ENCODE measurements at places on chromosomes 1 and 21.

DNA sequence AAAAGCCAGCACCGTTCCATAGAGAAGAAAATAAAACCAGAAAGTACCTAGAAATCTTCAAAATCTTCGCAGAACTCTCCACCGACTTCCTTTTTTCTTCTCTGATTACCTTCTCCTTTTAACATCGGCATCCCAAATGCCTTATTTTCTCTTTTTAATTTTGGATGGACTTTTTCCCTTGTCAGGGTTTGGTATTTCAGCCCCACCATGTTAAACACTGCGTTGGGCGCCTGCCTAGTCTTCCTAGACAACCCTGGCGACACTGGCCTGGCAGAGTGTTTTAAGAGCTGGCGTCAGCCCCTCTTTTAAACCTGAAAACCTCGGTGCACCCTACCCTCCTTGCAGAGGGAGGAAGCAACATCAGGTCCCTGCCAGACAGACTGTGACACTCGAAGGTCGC lies 66.0 kb upstream of the EFHD2 start:
- DNase-seq: no peak

GRCh38 chr1:100485855-100486258 lies 52.1 kb upstream of the GPR88 start:
- no peak for DNase-seq

GRCh38 chr1:34924759-34925555 lies 4.5 kb downstream of the DLGAP3 start:
- DNase-seq: peak; percentile 16

DNA sequence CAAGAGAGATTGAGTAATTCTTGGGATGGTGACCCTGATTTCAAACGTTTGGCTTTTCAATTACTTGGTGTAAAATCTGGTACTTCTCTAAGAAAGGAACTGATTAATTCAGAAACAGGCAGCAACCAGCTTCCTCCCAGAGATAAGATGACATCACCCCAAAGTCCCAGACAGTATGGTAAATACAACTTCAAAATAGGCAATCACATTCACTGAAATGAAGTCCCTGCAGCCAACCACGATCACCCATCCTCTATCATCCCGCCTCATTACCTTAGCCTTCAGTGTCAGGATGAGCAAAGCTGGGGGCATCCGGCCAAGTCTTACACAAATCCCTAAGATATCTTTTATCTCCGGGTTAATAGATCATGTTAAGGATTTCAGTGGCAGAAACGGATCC lies 26.4 kb upstream of the RUNX1 start:
- DNase-seq: no peak

GRCh38 chr1:167837326-167837725 lies 76.6 kb downstream of the ADCY10 start:
- no peak for DNase-seq

DNA sequence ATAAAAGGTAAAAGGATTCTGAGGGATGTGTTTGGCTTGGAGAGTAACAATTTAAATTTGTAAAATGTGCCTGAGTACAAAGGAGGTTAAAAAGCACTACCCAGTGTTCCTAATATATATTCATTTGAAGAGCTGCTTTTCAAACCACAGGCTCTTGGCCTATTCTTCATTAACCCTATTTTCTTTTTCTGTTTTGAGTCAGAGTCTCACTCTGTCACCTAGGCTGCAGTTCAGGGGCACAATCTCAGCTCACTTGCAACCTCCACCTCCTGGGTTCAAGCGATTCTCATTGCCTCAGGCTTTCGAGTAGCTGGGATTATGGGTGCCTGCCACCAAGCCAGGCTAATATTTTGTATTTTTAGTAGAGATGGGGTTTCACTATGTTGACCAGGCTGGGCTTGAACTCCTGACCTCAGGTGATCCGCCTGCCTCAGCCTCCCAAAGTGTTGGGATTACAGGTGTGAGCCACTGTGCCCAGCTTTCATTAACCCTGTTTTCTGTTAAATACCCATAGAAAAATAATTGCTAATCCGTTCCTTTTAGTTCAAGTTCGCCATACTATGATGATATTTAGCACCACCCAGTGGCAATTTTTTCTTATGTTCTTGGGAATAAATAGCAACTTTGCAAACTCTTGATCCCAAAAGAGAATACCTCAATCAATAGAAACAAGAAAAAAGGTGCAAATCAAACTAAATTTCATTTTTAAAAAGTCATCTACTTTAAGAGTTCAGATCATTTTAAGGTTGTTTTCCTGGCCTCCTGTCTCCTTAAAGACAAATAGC lies 30.5 kb downstream of the ZBTB8OS start:
- DNase-seq: no peak

GRCh38 chr1:210257698-210258529 lies 25.3 kb downstream of the SERTAD4 start:
- DNase-seq: no peak

DNA sequence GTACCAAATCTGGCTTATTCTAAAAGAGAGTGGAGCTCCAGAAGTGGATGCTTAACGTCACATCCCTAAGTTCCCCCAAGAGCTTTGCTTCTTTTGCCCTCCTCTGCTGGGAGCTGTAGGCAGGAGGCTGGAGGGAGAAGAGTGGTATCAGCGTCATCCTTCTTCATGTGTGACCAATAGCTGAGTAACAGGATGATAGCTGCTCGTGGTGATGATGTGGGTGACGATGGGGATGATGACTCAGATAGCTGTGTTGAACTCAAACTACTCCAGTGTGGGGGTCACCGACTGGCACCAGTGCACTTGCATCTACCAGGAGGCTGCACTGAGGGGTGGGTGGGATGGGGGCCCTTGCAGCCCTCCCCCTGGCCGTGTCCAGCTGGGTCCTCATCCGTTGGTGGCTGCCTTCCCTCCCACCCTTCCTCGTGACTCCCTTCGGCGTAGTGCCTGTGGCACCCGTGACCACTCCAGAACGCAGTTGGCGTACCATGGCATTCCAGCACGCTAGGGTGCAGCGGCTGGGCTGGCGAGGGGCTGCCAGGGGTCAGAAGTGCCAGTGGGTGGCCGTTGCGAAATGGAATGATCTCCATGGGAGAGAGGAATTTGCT lies 1.1 kb downstream of the IGFN1 start:
- DNase-seq: no peak

GRCh38 chr1:212270564-212270963 lies 14.6 kb upstream of the PPP2R5A start:
- DNase-seq: no peak

- DNase-seq: no peak
These were observed 29.8 kb downstream of the ANKRD13C start for GRCh38 chr1:70324683-70325082.

GRCh38 chr1:200029035-200029821 lies 1.7 kb downstream of the NR5A2 start:
- DNase-seq: no peak

DNA sequence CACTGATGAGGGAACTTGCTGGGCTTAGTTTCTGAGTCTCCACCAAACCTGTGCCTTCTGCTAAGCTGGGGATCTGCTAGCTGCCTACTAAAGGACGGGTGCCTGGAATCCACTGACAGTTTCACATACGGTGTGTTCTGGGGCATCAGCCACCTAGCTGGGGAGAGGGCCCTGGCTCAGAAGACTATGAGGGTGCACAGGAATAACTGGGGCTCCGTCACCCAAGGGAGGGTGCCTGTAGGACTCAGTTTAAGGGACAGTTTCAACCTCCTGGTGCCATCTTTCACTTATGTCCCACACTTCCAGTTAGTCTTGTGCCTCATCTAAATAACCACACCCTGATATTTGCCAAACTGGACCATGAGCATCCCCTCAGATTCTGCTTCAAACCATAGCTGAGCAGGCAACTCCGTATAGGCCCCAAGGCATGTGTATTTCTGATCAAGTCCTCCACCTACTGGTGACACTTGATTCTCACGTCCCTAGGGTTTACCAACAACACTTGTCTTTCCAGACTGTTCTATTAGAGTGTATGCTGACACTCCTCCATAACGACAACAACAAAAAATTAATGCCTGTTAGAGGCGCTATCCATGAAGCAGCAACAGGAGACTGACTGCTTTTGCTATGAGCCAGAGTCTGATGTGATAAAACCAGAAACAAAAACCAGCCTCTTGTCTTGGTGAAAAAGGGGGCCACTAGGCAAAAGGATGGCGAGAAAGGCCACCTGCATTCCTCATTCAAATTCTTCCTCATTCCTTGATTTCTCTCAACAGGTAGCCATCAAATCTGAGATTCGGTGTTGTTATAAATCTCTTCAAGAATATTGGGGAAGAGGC lies 55.0 kb upstream of the PAXBP1 start:
- peak; percentile 21 for DNase-seq

DNA sequence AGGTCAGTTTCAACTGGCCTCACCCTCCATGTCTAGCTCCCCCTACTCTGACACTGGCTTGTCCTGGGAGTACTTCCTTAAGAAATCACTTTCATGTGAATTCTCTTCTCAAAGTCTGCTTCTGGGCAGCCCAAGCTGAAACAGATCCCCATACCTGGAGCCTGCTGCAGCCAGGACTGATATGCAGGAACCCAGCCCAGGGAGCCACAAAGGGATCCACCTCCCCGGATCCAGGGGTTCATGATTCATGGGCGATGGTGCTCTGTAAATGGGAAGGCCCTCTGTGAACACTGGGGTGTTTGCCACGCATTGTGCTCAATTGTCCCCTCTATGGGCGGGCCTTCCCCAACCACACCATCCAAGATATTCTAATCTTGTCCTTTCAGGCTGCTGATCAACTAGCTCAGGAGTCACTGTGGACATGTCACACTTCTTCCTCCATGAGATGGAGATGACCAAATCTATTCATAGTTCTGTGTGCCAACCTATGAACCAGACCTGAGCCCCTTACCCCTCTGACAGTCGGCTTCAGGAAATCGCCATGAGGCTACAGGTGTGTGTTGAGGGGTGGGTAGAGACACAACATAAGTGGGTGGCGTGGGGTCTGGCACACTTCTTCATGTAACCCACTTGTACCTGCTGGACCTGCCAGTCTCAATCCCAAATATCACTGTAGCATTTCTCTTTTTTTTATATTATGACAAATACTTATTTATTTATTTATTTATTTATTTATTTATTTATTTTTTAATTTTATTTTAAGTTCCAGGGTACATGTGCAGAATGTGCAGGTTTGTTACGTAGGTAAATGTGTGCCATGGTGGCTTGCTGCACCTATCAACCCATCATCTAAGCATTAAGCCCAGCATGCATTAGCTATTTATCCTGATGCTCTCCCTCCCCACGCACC lies 41.8 kb downstream of the RUNX3 start:
- DNase-seq: no peak
